Activated gamma-delta T cell treated with Interleukin-2 at 50 U/mL for 16 hours (primary cell): ENCODE measurements at places on chromosomes 5 and 9.

DNA sequence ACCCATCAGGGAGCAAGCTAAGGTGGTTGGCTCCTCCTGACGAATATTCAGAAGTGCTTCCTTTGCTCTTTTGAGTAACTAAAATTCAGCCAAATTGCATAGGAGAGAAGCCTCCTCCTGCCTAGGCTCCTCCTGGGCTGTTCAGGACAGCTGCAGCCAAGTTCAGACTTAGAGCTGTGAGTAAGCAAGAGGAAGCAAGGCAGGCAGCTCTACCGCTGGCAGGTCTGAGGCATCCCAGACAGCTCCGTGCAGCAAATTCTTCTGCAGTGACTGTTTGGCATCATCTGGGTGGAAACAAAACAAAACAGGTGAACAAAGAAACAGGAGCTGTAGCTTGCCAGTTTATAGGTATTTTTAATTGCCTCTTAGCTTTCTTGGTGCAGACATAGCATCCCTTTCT lies 421.0 kb downstream of the GADD45G start:
- DNase-seq, result no peak

GRCh38 chr9:109161471-109161870 lies 5.6 kb downstream of the FRRS1L start:
- DNase-seq, result no peak

DNA sequence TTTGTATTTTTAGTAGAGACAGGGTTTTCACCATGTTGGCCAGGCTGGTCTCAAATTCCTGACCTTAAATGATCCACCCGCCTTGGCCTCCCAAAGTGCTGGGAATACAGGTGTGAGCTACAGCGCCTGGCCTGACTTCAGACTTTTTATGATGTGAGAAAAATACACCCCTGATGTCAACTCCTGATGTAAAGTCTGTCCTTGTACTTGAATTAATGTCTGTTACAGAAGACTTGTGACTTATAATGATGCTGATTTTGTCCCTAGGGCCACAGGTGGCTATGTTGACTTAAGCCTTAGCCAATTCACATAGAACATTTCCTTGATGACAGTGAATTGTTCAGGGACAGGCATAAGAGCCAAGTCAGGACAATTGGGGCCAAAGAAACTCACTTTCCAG lies 42.5 kb upstream of the MELK start:
- no peak for DNase-seq

DNA sequence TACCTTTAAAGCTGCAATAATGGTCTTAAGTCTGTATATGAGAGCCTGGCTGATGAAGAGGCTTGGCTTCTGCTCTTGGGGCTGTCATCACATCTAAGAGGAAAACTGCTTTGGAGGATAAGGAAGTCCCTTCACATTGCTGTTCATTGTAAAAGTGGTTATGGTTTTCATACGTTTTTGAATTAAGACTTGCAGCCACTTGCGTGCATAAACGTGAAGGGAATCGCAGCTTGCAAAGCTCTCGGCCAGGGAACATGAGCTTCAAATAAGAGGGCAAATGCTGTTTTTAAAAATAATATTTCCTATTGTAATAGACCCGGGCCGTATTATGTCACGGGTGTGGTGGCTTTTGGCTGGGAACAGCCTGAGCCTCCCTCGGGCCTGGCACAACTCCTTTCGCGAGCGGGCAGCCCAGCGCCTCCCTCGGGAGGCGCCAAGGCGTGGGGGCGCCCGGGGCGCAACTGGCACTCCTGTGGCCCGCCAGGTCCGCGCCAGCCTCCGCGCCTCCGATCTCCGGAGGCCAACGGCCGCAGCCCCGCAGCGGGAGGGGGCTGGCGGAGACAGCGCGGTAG lies 538 bp upstream of the ARHGEF28 start:
- no peak for DNase-seq

DNA sequence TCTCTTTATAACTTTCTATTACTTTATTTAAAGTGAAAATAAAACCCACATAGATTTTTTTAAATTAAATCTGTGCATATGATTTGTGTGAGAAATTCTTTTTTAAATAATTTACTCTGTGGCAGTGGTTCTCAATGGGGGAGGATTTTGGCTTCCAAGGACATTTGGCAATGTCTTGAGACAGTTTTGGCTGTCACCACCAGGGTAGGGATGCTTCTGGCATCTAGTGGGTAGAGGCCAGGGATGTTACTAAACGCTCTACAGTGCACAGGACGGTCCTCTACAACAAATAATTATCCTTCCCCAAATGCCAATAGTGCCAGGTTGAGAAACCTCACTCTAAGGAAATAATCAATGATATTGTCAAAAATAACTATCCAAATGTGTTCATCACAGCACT lies 177.9 kb upstream of the CCNG1 start:
- DNase-seq, result no peak

DNA sequence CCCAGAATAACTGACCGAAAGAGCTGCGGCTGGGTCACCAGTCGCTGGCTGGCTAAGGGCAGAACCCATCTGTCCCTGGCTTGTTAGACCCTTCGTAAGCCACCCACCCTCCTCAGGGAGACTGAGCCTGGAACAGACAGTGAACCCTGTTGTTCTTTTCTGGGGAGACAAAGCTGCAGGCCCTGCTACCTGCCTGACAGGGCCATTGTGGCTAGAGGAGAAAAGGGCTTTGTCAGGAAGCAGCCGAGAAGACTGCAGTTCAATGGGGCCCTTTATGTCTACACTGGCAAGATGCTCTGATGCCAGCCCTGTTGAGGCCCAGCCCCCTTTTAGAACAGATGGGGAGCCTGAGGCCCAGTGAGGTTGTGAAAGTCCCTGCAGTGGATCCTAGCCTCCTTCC lies 3.7 kb upstream of the NIPAL4 start:
- no peak for DNase-seq

DNA sequence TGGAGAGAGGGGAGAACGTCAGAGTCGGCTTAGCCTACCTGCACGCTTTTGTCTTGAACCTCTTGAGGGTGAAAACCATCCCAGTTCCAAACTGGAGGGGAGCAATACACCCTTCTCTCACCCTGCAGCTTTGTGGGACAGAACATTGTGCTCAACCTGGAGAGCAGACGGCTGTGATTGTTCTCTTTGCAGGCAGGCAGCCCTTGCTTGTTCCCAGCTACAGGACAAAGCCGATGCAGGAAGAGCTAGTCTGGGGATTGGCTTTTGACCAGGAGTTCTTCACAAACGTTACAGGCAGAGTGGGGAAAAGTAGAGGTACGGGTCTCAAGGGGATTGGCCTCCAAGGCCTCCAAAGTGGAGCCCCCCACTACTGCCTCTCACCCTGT lies 33.9 kb upstream of the ARHGAP26 start:
- no peak for DNase-seq

DNA sequence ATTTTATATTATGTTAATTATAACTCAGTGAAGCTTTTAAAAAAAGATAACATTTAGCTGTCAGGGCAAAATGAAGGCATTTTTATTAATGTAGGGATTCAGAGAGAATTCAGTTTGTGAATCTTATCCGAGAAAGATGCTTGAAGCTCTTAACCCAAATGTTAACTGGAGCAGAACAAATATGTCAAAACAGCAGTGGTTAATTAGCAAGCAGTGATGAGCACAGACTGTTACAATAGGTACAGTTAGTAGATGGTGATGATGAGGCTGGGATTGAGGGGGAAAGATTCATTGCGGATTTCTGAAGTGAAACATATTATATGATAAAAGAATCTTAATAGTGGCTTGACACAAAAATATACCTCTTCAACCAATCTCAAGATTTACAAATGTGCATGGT lies 356.7 kb downstream of the DIRAS2 start:
- DNase-seq, result no peak

DNA sequence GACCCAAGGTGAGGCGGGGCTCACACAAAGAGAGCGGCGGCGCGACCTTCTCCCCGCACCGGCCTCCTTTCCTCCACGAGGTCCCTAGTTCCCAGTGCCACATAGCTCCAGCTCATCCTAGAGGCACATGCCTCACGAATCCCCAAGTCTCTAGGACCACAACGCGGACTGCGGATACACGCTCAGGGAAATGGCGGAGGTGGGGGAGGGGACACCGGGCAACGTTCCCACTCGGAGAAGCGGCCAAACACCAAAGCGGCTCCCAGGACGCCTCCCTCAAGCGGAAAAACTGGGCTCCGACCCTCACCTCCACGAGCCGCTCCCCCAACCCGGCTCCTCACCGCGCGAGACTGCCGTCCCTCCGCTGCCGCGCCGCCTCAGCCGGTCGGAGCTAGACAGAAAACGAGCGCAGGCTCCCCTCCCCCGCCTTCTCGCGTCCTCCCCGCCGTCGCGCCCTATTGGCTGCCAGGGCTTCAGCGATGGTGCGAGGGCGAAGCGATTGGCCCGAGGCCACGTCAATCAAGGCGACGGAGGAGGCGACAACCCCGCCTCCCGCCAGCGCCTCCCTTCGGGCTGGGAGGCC lies at the start of gene HNRNPK:
HNRNPK (minus strand) TSS at position 404 of the 583 bp plus-strand sequence. CDS start 1,963 bp downstream, outside the sequence.
- peak; percentile 100 for DNase-seq

DNA sequence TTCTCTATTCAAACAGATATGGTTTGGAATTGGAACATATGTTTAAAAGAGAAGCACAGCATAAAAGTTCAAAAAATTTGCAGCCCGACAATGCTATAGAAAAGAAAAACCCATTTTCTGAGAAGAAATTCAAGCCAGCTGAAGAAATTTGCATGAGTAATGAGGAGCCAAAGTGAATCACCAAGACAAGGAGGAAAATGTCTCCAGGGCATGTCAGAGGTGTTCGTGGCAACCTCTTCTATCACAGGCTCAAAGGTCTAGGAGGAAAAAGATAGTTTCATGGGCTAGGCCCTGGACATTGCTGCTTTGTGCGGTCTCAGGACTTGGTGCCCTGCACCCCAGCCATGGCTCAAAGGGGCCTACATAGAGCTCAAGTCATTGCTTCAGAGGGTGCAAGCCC lies 134.8 kb upstream of the ADAMTS16 start:
- no peak for DNase-seq

DNA sequence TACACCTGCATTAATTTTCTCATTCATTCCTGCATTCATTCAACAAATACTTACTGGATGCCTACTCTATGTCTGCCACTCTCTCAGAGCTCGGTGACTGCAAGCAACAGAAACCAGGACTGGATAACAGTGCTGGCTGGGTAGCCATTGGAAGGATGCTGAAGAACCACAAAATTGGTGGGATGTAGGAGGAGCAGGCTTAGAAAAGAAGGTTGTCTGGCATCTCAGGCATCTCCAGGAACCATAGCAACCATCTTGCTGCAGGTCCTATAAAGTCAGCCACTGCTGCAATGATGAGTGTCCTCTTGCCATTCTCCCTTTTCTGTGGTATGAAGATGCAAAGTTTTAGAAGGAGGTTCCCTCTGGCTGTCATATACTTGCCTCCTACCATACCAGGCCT lies 168.6 kb downstream of the FGF18 start:
- DNase-seq, result no peak

- no peak for DNase-seq
Measured at GRCh38 chr5:163595932-163596607, 90.7 kb downstream of the MAT2B start.

- no peak for DNase-seq
Measured at GRCh38 chr5:140875085-140876065, at the start of gene PCDHA12. Gene PCDHA12, plus strand, starts transcription at chr5:140875308. Its CDS starts 165 bp downstream, at chr5:140875473.

DNA sequence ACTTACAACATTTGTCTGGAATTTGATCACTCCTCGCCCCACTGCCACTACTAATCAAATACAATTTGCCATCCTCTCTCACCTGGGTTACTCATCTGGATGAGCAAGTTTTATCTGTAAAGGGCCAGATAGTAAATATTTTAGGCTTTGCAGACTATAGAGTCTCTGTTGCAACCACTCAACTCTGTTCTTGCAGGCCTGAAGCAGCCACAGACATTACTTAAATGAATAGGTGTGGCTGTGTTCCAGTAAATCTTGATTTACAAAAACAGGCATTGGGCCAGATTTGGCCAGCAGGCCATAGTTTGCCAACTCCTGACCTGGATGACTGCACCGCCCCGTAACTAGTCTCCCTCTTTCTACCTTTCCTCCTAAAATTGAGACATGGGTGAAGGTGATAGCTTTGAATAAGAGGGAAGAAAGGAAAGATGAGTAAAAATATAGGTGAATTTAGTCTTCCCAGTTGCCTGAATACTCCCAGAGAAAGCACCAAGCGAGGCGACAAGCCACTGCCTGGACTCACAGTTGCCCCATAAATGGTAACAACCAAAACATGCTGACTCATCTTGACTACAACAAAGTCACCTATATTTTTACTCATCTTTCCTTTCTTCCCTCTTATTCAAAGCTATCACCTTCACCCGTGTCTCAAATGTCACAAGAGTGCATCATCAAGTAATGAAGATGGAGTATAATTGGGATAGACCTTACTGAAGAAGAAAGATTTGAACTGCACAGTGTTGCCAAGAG lies 32.5 kb upstream of the SCAMP1 start:
- DNase-seq, result no peak

GRCh38 chr5:146291421-146292074 lies 47.1 kb upstream of the POU4F3 start:
- DNase-seq, result no peak

- no peak for DNase-seq
Measured at GRCh38 chr5:43700601-43701000, 97.6 kb downstream of the NNT start.

GRCh38 chr9:74985041-74985440 lies 32.3 kb upstream of the C9orf40 start:
- DNase-seq, result no peak

DNA sequence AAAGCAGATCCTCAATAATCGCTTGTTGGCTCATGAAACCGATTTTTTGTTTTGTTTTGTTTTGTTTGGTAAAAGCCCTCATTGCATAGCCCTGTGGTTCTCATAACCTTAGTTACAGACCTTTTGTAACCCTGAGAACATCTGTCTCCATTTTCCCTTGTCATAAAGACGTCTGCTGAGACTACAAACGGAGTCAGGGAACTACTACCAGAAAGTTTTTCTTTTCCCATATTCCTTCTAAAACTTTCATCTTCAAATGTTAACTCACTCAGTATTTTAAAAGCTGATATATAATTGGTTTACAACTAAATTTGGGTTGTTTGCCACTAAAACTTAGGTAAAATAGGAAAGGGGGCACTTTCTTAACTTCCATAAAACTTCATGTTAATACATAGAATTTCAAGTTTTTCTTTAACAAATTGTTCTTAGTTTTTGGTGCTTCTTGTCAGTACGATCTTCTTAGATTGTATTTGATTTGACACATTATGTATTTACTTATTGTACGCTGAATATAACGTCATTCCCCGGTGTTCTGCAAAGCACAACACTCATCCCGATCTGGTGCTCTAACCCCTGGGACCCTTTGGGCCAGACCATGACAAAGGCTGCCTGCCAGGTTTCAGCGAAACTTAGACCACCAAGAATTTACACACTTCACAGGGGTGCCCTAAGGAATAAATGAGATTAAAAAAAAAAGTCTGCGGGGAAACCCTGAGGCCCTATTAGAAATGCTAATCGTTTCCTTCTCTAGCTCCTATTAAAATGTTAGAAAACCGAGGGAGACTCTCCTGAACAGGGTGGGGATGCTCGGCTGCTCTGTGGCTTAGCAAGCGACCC lies 1.1 kb upstream of the ANP32B start:
- no peak for DNase-seq

DNA sequence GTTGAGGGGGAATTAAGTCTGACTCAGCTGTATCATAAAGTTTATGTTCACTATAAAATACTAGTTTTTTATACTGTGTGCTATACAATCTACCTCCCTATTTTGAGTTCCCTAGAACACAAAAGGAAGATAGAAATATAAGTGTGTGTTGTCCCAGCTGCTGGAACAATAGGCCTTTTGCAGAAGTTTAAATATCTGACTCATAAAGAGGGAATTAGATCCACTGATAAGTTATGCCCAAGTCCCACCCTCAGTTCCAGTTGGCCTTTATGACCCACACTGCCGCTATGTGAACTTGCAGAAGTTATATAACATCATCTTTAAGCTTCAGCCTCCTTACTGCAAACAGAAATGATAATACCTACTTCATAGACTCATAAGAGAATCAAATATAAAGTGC lies 88.5 kb upstream of the DAB2 start:
- no peak for DNase-seq
